ENCODE measurements at places on chromosomes 3 and 15. TPM values are rescaled to one million over a fixed set of nuclear protein-coding genes. Genes with fewer than 3 reads are reported as not detected.

- no peak for DNase-seq
Observed at GRCh38 chr3:122349171-122349570, 24.1 kb downstream of the CSTA start.

DNA sequence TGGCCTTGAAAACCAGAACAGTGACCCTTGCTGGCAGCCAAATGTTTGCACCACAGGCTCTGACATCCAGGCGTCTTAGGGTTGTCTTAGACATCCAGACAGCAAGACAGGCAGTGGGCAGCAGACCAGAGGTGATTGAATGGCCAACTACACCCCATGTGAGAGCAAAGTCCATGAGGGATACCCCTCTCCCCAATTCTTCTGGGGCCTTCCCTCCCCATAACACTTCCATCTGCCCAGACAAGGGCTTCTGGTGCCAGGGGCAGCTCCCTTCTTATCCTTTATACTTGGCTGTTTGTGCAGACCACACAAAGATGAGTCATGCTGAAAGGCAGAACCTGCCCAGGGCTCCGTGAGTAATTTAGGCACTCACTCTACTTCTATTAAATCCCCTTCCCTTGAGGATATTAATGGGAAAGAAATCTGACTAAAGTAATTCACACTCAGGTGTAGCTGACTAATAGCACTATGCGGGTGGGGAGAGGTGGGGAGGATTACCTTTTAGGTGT, 257.9 kb downstream of the UACA start:
- DNase-seq, result no peak

GRCh38 chr3:136943436-136943835, 14.3 kb upstream of the IL20RB start:
- DNase-seq, result no peak

DNA sequence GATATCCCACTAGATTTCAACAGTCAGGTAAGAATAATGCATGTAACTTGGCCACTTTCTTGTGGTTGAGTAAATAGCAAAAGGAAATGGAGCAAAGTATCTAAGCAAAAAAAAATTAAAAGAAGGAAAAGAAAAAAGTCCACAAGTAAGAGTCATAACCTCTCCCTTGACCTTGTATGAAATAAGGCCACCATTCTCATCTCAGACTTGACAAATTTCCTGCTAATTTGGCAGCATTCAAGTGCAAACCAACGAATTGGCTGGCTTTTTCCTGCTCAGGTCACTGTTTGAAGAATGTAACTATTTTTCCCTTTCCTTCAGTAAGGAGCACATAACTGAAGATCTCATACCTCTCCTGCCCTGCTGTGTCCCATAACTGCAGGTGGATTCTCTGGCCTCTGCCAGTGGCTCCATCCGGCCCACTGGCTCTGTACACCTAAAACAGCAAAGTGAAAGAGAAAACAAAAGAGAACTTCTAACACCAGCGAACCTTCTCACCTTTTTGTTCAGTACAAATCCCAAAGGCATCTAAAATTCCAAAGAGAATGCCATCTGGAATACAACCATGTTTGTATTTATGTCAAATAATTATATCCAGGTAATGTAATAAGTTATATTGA, 33.4 kb upstream of the RSL24D1 start:
- DNase-seq, result no peak

SCN5A gene
- 1.1 TPM for polyA plus RNA-seq

GPR27 gene
- 8.2 TPM for polyA plus RNA-seq

NPAP1 gene
- 2.2 TPM for polyA plus RNA-seq

KCNMB3 gene
- 5.7 TPM for polyA plus RNA-seq

All from renal pelvis (tissue), 12 donors.